GM20000 (cell line): ENCODE measurements at places on chromosomes 5 and 9.

DNA sequence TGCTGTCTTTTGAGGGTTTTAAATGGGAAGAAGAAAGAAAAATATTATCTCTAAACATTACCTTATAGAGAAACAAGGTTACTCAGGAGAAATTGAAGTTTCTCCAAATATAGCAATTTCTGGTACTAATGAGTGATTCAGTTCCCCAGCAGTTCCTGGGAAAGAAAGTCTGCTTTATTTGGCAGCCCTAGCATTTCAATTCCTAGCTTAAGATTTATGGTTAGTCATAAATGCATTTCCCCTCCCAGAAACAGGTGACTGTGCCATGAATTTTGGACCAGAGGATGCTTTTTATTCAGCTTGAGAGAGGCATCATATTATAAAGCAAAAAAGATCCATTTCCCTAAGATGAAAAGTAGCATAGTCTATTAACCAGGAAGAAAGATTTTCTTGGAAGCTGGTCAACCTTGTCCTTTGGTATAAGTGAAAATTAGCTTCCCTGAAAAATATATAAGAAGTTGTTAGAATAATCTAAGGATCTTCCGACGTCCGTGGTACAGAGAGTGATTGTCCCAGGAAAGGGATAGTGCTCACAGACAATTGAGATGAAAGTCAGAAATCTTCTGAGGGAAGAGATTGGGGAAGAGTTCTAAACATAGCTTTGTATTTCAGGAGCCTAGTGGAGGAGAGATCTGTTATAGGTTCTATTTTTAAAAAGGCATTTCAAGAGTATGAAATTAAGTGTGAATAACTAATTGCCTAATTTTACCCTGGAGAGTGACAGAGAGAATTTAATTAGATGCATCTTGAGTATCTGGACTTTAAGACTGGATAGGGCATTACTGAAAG, 164.9 kb downstream of the ESM1 start:
- DNase-seq, result no peak

- DNase-seq, result peak; percentile 53
Measured at GRCh38 chr5:90131383-90132133, 278.0 kb downstream of the CETN3 start.

DNA sequence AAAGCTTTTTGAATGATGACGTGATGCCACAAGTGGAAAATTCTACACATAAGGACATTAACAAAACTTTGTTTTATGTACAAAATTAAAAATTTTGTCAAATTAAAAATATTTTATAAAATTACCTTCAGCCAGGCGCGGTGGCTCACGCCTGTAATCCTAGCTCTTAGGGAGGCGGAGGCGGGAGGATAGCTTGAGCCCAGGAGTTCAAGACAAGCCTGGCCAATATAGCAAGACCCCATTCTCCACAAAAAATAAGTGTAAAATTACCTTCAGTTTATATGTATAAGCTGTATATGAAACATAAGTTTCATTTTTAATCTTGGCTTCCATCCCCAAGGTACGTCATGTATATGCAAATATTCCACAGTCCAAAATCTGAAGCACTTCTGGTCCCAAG, 40.9 kb downstream of the CDK7 start:
- no peak for DNase-seq

DNA sequence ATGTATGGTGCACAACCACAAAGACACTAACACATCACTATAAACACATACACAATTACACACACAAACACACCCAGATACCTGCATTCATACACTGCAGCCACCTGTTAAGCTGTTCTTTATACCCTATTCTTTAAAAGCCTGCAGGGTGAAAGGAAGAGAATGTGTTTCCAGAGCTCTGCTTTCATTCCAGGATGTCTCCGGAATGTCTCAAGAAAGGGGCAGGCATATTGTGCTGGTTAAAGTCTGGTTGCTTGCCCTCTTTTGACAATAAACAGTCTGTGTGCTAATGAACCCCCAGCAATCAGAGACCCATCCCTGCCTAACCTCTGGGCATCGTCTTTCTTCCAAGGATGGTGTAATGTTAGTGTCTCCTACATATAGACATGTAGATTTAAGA, 181.6 kb downstream of the EPB41L4A start:
- no peak for DNase-seq

DNA sequence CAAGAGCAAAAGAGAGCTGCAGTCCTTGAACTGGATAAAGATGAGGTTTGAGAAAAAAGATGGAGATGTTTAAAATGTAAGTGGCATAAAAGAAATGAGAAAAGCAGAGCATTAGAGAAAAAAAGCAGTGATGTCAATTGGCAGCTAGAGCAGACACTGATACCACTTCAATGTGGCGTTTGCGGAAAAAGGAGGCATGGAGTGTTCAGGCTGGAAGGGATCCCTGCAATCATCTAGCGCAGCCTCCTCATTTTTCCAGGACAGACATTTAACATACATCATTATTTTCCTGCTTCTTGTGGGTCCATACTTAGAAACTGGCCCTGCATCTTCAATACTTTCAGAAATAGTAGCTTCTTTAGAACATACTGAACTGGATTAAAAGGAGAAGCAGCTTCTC, 563.8 kb downstream of the PTPRD start:
- DNase-seq, result no peak

DNA sequence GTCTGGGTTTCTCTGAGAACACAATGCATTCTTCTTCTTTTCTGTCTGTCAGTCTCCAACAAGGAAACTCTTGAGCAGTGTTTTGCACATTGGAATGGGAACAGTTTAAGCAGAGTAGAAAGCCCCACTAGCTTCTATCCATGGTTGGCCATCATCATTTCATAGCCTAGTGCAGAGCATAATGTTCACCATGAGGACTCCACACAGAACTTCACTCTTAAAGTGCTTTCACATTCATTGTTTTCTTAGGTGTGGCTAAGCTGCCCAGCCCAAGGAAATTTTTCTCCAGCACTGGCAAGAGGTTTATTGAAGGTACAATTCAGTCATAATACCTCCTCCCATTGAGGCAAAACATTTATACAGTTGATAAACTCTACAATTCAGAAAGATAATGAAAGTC, 503.0 kb upstream of the CD180 start:
- DNase-seq, result no peak

DNA sequence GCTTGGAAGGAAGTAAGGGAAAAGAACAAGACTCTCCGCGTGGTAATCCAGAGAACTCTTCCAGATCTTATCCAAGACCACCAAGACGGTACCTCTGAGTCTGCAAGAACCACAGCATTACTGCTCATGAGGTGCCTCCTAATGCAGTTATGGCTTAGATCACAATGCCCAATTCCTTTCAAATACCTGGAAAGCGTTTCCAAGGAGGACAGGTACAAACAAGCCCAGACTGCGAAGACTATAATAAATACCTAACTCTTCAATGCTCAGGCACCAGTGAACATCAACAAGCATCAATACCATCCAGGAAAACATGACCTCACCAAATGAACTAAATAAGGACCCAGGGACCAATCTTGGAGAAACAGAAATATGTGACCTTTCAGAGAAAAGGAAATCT, 325.5 kb downstream of the CWC27 start:
- no peak for DNase-seq

DNA sequence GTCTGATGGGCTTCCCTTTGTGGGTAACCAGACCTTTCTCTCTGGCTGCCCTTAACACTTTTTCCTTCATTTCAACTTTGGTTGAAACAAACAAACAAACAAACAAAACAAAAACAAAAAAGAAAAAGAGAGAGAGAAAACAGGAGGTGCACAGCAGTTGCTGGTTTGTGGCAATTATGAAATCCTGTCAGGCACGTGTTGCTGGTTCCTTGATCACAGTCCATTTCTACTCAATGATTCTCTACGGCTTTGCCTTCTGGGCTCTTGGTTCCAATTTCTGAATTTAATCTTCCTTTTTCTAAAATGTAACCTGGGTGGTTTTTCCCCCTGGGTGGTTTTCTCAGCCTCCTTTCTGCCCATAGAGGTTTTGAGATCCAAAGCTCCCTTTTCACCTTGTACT, 17.8 kb upstream of the PANK3 start:
- DNase-seq, result no peak

- no peak for DNase-seq
Measured at GRCh38 chr9:110161940-110162339, 46.0 kb downstream of the C9orf152 start.
